ENCODE measurements at places on chromosomes 5 and 9.

- DNase-seq = no peak
These were observed 580.8 kb downstream of the ACTL7B start for GRCh38 chr9:108274971-108275370.

DNA sequence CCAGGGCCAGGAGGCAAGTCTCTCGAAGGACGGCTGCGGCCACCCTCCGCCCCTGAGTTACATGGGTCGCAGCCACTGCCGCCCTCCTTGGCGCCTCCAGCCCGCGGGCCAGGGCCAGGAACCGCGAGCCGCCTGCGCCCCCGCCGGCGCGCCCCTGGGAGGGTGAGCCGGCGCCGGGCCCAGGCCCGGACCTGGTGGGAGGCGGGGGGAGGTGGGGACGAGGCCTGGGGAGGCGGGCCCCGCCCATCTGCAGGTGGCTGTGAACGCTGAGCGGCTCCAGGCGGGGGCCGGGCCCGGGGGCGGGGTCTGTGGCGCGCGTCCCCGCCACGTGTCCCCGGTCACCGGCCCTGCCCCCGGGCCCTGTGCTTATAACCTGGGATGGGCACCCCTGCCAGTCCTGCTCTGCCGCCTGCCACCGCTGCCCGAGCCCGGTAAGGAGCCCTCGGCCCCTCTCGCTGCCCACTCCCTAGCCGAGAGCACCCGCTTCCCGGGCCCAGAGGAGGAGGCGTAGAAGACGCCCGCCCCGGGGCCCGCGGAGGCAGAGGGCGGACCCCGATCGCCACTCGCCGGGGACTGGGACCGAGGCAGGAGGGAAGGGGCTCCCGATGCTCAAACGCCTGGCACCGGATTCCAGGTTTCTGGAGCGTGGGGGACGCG, at the start of gene ASS1:
TSS of gene ASS1 (plus strand) at position 397 of the 657 bp plus-strand sequence. CDS start 7,268 bp downstream, outside the sequence.
- peak; percentile 92 for DNase-seq

DNA sequence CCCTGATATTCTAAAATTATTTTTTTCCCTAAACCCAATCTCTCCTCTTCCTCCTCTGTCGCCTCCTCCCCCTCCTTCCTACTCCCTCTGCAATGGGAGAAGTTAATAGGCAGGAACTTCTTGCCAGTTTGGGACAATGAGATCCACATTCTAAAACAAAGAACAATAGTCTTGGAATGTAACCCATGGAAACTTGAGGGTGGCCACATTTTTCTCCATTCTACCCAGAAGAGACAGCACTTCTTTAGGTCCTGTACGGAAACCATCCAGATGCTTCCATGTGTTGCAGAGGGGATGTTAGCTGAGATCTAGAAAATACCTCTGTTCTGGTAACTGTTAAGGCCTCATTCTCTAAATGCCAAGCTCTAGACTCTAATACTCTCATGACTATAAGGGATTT, 10.0 kb downstream of the SPARC start:
- DNase-seq = no peak

GRCh38 chr9:9919174-9919775, 693.5 kb downstream of the PTPRD start:
- no peak for DNase-seq

GRCh38 chr9:12554636-12555035, 138.5 kb upstream of the TYRP1 start:
- no peak for DNase-seq

GRCh38 chr9:13295556-13295955, 16.1 kb upstream of the MPDZ start:
- DNase-seq = no peak

GRCh38 chr9:16475257-16475656, 395.2 kb downstream of the BNC2 start:
- no peak for DNase-seq

DNA sequence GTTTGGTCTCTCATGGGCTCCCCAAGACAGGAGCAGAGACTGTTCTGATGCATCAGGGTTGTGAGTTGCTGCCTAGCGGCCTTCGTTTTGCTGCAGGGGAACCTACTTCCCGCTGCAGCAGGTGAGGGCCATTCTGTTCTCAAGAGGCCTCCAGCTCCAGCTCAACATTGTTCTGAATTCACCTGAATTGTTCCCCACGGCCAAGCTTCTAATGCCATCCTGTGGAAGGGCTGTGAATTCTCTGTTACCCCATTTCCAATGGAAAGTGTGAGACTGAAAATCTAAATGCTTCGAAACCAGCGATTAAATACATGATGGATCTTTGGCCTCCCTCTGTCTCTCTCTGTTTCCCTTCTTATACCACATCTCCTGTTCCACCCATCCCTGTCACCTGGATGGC, 349.1 kb upstream of the DAP start:
- no peak for DNase-seq

- DNase-seq = no peak
These were observed 52.6 kb downstream of the SAR1B start for GRCh38 chr5:134580001-134580460.

GRCh38 chr9:82729141-82729540, 333.8 kb downstream of the RASEF start:
- DNase-seq = no peak

DNA sequence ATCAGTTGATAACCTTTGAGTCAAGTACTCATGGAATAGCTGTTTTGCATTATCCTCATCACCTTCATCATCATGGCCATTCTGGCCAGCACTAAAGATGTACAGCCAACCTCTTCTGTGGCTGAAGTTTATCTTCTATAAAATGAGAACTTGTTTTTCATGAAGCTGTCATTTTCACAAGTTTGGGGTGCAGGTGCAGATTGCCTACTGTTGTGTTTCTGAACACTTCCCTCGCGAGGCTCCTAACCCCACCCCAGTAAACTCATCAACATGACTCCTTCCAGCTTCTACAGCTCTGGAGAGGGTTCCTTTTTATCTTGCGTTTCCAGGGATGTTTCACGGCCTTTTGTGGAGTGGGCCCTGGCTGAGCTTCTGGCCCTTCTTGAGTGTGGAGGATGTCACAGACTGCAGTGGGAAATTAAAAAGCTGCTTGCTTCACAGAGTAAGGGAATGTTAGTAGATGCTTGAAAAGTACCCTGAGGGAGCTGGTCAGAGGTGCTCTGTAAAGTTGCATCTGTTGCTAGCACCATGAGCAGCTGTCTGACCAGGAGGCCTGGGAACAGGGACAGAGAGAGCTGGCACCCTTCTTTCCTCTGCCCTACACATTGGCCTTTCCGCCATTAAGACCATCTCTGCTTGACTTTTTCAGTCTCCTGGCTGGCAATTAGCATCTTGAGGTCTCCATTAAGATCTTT, 24.9 kb downstream of the SYK start:
- DNase-seq = no peak

DNA sequence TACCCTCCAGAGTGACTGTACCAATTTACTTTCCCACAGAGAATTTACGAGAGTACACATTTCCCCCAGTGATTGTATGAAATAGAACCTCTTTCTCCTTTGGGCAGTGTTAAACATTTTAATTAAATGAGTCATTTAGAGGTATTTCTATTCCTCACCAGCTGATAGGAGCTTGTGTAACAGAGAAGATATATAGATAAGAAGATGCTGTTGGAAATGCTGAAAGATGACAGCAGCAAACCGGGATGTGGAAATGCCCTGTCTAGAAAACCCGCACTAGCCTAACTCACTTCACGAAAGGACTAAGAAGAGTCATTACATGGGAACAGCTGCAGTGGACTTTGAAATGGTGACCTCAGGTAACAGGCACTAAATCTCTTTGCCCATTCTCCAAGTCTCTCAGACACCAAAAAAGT, 68.3 kb downstream of the LPAR1 start:
- peak; percentile 40 for DNase-seq

DNA sequence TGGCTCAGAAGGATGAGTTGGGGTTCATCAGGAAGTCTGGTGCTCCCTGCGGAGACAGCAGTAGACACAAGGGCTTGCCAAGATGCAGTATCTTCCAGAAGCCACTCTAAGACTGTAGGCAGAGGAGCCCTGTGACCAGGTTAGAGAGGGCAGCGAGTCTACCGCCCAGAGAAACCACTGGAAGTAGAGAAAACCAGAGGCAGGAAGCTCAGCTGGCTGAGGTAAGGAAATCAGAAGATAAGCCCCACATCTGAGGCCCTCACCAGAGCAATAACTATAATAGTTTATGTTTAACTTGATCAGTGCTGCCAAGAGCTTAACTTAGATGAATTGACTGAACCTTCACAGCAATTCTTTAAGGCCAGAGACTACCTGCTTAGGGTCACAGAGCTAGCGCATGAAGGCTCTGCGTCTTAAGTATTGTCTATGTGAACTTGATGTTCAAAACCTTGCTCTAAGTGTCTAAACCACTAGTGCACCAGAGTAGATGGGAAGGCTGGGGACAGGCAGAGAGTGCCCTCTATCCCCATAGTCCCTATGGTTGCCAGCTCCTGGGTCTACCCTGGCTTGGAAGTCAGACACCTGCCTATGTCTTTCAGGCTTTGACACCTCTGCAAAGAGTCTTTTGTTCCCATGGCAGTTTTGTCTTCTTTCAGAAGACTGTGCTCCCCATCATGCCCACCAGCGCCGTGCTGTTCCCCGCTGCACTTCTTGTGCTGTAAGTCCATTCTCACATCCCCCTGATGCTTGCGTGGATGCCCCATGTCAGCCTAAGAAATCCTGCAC, 228.2 kb upstream of the KLF4 start:
- DNase-seq = no peak

DNA sequence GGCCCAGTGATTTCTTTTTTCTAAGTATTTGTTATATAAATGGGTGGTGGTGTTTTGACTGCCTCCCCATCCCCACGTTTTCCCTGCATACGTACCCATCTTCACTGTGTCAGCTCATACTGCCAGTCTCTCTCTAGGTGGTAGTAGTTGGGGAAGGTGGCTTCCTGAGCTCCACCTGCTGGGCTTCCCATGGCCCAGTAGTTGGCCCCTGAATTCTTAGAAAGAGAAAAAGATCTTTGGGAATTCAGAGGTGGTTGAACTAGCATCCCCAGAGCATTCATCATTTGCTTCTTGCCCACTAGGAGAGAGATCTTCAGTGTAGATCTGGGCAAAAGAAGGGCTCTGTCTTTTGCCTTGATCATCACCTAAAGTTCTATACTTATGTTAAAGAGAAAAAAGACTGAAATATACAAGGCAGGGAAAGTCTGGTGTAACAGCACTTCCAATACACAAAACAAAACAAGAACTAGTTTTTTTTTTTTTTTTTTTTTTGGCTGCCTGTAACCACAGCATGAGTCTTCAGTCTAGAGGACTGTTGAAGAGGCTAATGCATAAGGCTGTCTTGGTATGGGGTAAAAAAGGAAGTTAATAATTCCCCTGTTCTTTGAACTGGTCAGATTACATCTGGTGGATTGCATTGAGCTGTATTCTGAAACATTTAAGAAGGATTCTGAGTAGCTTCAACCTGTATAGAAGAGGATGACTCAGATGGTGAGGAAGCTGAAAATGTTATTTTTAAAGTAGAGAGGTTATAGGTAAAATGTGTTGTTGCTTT, 128.7 kb downstream of the ATG10 start:
- DNase-seq = no peak

- no peak for DNase-seq
These were observed 13.6 kb upstream of the CEP72 start for GRCh38 chr5:598564-598890.

GRCh38 chr5:9947225-9947714, 302.4 kb downstream of the ATPSCKMT start:
- DNase-seq = no peak

DNA sequence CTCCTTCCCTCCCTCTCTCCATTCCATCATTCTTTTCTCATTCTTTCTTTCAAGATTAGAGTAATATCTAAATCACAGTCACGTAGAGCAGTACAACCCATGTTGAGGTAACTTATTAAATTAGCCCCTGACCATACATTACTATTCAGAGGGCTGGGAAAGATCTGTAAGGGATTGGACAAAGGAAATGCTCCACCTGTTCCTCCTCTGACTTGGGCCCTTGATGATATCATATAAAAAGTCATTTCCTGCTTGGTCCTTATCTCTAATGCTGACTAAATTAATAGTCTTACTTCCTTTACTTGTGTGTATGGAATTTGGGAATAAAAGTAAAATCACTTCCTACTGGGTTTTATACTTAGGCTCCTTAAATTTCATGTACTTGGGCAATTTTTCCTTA, 40.8 kb downstream of the SNX18 start:
- DNase-seq = no peak

DNA sequence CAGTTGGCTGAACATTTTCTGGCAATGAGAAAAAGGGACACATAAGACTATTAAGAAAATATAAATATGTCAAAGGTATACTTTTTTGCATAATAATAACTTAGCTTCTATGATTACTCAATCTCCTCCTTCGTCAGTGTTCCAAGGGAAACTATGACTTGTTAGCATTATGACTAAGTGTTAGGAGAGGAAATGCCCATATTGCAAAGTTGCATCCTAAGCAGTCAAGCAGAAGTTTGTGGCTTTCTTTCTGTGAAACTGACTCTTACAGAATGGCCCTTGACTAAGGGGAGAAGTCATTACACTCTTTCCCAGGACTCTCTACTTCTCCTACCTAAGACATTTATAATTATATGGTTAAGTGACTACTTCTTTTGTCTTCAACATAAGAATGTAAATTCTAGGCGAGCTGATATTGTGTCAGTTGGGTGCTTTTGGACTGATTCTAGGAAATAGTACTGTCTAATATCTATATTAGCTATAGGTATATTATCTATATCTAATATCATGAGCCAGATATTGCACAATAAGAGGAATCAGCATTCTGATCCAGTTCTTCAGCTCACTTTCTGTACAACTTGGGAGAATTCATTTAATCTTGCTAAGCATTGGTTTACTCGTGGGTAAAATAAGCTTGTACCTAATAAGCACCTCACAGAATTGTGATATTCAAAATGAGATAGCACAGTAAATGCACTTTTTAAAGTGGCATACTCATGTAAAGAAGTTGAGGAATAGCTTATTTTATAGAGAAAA, 16.4 kb upstream of the SPINK6 start:
- no peak for DNase-seq

DNA sequence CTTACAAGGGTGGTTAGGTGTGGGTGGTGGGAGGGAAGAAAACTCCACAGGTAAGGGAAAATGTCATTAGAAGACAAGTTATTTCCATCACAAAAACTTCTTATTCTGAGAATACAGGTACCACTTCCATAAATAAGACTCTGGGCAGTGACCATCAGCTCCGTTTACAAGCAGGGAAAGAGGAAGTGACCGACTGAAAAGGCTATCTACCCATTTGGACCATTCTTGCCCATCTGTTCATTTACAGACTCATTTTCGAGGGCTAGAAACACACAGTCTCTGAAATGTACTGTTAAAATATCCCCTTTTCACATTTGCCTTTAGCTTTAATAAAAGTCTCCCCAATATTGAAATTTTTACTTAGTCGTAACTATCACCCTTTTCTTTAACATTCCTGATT, 79.5 kb downstream of the TTC39B start:
- DNase-seq = no peak

DNA sequence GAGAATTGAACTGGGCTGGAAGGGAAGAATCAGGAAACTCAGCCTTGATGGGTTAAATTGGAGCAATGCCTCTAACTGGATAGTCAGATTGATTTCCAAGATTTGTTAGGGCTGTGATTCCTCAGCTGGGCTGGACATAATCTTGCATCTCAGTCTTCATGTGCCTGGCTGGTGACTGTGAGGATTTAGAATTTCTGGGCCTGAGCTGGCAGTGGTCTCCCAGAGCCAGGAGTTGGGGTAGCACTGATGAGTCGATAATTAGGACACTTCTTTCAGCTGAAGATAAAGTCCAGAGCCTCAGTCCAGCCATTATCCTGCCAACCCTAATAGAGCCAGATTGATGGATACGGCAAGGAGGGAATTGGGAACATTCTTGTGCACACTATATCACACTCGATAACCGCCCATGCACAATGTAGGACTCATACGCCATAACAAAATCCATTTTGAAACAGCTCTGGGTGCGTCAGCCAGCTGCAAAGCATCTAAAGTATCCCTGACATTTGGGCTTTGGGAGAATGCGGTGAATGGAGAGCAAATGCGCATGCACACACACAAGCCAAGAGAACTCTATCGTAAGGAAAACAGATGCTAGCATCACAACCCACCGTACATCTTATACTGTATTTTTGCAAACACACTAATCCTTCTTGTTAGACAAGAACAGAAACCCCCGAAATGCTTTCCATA, 405.1 kb upstream of the KLF4 start:
- no peak for DNase-seq

Measured in urothelium cell line (cell line).